ENCODE measurements at places on chromosomes 2 and 18.

DNA sequence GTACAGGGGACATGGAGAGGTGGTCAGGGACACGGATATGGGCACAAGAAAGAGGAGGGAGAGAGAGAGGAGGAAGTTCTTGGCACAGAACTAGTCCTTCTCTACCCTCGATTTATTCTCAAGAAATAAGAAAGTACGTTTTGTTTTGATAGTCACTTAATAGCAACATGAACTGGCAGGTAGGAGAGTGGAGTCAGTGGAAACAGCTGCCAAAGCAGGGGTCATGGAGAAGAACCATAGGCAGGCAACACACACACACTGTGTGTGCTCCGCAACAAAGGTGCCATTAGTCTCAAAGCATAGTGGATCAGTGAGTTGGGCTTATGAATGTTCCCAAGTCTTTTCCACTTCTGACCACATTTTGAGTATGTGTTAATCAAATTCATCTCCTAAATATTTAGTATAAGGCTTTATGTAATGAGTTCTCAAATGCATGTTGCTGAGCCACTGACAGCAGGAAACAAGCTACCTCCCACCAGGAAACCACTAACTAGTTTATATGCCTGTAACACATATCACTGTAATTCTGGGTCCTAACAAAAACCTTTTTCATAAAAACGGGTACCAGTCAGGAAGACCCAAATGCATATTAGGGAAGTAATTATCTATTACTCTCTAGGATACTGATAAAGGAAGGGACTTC lies 41.1 kb downstream of the IWS1 start:
- no peak for DNase-seq

DNA sequence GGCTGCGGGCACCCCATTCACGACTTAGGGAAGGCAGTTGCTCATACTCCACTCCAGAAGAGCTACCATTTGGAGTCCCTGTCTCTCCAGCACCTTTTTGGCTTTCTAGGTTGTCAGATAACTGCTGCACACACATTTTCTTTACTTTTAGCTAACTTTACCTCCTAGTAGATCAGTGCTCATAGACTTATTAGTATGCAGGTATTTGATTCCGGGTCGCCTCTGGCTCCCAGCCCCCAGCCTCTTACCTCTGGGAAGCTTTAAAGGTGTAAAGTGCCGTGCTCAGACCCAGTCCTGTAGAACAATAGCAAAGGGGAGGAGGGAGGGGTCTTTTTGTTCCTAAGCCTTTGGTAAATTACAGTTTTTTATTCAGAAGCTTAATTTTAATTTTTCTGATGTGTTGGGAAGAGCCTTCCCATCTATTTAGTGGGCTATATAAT lies 102.9 kb downstream of the SPTBN1 start:
- DNase-seq = no peak

DNA sequence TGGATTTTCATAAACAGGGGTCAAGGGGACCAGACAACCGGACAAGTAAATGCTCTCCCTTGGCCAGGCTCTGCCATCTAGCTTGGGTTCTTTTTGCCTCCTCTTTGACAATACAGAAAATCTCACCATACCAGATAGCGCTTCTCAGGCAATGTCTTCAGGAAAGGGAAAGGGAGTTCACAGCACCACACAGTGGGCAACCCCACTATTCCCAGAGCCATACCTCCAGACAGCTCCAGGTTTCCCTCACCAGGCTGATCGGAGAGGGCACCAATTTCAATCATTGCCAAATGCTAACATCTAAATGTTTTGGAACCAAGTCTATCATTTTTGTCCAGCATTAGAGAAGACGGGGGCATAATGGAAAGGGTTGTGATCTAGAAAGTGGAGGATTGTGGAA lies 28.1 kb downstream of the CCDC68 start:
- DNase-seq = no peak

- DNase-seq = no peak
Observed at GRCh38 chr2:15711126-15711860, 119.6 kb downstream of the DDX1 start.

DNA sequence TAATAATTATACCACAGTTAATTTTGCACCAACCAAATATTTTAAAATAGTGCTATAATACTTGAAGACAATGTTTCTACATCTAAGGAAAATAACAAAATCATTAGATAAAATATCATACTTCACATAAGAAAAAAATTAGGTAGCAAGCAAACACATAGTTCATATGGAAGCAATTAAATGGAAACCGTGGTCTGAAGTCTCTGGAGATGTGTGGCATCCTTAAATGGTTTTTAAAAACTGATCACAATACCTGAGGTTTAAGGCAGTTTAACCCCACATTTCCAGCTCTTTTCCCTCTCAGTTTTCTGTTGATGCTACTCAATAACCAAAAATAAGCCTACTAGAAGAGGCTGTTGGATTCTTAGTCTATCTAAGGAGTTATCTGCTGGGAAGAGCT lies 71.3 kb downstream of the ASXL2 start:
- DNase-seq = no peak

DNA sequence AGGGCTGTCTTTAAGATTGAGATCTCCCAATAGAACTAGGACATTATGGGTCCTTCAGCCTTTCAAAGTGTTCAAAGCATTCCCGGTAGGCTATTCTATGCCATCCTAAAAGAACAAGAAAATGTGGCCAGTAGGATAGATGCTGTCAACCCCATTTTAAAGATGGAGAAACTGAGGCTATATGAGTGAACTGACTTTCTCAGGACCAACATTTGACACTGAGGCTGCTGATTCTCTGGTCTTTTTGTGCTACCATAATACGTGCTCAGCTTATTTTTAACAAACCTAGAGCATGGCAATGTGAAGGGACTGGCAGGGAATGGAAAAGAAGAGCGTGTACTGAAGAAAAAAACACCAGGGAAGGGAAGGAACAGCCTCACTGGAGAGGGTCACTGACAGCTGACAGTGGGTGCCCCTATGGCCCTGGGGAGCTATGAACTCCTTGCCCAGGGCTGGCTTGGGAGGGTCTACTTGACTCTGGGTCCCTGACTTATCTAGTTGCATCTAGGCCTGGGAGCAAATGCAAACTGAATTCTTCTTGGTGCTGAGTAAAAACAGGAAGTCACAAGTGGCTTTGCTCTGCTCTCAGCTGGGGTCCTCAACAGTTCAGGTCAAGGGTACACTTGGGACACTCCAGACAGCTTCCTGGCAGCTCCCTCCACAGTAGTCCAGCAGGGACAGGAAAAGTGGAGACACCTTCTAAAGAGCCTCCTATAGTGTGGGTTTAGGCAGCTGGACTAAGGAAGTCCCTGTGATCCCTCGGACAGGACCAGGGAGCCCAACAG lies 2.3 kb downstream of the CYRIA start:
- DNase-seq = no peak

DNA sequence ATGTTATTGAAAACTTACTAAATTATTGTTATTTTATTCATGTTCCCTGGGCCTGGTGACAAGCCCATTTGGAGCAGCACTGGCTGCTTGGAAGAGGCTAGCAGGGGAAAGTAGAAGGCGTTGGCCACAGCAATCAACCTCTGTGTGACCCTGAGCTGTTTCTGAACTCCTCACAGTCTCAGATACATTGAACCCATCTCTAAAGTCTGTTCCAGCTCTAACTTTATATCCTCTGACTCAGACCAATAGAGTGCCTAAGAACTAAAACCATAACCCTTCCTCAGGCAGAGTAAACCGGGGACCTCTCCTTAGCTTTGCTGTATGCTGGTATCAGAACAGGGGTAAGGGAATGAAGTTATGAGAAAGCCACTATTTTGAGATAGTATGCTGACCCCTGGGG lies 96.4 kb upstream of the NOL4 start:
- DNase-seq = no peak

DNA sequence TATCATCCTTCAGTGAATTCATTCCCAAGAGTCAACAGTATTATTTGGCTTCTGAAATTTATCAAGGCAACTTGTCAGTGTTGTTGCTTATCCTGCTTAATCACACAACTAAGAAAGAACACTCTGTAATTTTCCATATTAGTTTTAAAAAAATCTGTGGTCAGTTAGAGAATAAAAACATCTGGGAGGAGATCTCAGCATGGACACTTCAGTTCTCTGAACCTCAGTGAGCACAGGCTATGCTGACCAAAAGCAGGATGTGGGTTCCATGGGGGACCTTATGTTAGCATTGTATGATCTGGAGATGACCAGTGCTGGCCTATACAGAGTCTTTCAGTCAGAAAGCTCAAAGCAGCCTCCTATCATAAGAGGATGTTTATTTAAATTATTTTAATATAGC lies 79.1 kb upstream of the KLHL14 start:
- no peak for DNase-seq

GRCh38 chr2:124996406-124996805 lies 971.3 kb downstream of the CNTNAP5 start:
- no peak for DNase-seq

DNA sequence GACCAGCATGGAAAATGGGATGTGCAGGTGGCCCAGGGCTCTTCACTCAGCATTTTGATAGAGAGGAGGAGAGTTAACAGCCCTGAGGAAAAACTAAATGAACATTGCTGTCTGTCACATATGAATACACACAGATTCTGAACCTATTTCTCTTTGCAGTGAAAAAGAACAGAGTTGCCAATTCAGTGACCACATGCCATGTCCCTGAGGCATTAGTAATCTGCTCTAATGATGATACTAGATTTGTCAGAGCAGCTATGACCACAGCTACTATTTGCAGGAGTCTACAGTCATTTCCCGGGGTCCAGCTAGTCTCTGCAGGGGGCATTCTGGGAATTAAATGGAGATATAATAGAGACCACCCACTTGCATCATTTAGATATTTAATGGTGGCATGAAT lies 267.6 kb downstream of the TMX3 start:
- no peak for DNase-seq

DNA sequence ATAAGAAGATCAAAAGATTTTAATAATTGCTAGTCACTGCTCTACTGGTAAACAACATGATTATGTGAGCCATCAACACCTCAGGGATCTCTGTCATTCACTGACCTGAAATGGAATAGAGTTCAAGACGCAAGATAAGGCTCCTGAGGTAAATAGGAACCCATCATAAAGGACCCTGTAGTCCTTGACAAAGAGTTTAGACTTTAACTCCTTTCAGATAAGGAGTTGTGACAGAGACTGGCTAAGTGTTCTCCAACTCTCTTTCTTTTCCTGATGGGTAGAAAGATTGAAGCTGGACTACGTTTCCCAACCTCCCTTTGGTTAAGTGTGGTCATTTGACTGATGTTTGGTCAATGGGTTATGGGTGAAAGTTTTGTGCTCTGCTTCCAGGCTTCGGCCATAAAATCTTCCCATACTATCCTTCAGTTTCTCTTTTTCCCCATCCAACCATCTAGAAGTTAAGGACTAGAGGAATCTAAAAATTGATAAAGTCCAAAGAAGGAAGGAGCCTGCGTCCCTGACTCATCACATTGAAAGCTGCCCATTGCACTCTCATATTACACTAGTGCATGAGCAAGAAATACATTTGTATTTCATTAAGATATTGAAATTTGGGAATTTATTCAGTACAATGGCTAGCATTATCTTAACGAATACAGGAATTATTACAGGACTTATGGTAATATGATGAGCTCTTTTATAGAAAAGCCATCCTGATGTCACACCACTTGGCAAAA lies 293.7 kb upstream of the ACVR2A start:
- no peak for DNase-seq
